ENCODE measurements at places on chromosomes 4 and X. TPM values are rescaled to one million over a fixed set of nuclear protein-coding genes. Genes with fewer than 3 reads are reported as not detected.

- no peak for DNase-seq
These were observed 1.4 kb downstream of the PDZD4 start for GRCh38 chrX:153828723-153829548.

DNA sequence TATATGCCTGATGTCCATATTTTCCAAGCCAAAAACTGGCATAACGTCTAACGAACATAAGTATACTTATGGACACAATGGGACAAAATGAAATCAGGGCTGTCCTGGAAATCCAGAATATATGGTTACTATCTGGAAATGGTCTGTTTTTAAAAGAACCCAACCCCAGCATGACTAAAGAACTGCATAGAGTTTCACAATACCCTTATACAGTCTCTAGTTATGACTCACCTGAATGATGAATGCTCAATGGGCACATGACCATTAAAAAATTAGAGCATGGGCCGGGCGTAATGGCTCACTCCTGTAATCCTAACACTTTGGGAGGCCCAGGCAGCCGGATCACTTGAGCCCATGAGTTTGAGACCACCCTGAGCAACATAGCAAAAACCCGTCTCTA is 31.8 kb downstream of the AMMECR1 start:
- DNase-seq: no peak

DNA sequence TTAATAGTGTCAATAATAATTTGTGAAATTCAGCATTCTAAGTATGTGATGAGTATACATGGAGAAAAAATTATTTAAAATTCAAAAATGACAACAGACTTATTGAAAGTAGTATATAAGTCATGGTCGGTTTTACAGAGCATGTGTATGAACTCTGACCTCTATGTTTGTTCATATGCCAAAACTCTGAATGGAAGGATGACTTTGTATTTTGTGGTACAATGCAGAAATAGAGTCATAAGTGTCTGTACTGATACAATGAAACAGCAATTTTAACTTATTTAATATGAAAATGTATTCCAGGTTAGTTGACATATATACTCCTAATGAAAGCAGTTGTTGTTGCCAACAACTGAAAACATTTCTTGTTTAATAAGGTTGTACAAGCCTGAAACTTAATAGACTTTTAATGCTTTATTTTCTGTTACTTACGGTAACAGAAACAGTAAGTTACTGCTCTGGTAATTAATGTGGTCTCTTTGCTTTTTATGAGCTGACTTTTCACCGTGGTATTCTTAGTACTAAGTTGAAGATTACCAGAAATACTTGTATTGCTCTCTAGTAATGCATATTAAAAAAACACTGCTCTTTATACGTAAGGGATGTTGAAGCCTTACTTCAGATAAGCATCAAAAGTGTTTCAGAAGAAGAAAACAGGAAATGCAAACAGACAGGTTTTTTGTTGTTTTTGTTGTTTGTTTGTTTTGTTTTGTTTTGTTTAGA is 1.9 kb downstream of the UBE2K start:
- no peak for DNase-seq

DNA sequence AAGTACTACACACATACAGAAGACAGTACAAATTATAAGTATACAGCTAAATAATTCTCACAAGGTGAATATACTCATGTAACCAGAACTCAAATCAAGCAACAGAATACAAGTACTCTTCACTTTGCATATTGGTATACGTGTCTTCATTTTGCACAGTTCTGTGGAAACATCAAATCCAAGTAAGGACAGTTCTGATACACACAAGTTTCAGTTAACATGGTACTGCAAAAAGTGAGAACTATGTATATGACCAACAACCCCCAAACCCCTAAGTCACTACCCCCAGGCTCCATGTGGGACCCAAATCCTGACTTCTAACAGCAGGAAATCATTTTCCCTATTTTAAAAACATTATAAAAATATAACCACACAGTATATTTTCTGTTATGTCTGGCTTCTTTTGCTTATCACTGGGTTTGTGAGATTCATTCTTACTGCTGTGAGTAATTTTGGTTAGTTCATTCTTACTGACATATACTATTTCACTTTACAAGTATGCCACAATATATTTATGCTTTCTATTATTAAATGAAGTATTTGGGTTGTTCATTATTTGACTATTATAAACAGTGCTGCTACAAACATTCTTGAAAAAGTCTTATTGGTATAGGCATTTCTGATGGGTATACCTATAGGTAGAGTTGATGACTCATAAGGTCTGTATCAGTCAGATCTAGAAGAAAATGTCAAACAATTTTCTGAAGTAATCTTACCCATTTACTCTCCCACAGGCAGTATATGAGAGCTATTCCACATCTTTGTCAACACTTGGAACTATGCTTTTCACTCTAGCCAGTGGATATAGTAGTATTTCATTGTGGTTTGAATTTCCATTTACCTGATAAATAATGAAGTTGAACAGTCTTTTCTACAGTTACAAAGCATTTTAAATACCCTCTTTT is 47.0 kb downstream of the SCLT1 start:
- no peak for DNase-seq

GRCh38 chr4:56240554-56241174 is 146.6 kb downstream of the AASDH start:
- no peak for DNase-seq

DNA sequence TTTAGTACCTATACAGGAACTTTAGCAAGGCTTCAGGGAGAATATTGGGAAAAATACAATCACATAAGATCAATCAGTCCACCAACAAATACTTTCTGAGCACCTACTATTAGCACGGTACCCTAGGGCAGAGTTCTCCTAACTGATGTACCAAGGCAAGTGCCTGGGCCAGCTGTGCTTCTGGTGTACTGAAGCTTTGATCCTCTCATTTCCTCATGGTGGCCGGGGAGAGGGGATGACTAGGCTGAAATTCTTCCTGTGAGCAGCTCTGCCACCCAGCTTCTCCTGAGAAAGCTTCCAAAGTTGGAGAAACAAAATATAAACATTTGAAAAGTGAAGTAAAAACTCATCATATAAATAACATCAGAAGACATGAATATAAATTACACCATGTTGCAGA is 49.3 kb upstream of the ATOH1 start:
- no peak for DNase-seq

DNA sequence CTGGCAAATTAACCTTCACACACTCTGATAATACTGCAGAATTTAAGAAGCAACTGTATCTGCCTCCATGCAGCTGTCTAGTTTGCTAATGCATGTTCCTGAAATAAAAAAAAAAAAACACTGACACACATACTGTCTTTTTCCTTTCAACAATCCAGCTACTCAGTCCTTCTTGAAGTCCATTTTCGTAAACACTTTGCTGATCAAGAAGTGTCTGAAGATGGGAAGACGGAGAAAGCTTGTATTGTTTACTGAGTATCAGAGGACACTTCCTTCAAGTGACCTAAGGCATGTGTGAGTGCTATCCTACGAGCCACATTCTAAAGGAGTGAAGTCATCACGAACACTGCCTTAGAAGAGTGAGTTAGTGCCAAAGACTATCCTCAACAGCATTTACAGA is 82.6 kb downstream of the LUZP4 start:
- DNase-seq: no peak

DNA sequence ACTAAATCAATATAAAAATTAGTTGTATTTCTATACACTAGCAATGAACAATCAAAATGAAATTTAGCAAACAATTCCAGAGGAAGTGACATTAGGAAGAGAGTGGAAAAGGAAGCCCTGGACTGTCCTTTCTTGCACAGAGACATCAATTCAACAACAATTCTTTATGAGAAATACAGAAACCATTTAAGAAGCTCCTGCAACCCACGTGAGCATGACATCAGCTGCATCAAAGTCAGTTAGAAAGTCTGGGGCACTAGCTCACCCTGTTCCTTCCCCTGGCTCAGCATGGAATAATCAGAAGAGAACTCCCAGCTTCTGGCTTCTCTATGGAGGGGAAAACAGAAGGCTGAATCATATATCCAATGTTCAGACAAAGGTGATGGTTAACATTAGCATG is 48.6 kb upstream of the STARD8 start:
- DNase-seq: no peak

GRCh38 chr4:119825696-119826095 is 197.1 kb upstream of the PDE5A start:
- DNase-seq: no peak

- no peak for DNase-seq
These were observed 225.8 kb upstream of the TEX13C start for GRCh38 chrX:125093852-125094251.

DNA sequence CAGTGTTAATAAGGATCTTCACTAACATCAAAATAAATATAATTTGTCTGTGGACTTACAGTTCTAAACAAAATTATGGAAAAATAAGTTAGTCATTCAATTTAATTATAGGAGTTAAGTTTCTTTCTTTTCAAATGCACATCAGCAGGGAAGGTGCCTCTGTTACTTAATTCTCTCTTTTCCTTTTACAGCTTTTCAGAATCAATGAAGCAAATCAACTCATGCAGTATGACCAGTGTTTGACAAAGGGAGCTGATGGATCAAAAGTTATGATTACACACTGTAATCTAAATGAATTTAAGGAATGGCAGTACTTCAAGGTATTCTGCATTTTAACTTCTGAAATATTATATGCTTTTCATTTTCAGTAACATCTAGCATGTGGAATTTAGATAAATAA is 15.9 kb downstream of the HMGB2 start:
- DNase-seq: no peak

- no peak for DNase-seq
These were observed 250.3 kb upstream of the FAM47A start for GRCh38 chrX:34382416-34382815.

KCND1 gene
- total RNA-seq: 1.1 TPM

TMEM150C gene
- not detected for total RNA-seq

PTCHD1 gene
- not detected for total RNA-seq

ATP7A gene
- total RNA-seq: 5.3 TPM

PLP1 gene
- total RNA-seq: not detected

TRIM60 gene
- total RNA-seq: not detected

RPS6KA6 gene
- total RNA-seq: 0.16 TPM

RASGEF1B gene
- total RNA-seq: 27.7 TPM

GPR50 gene
- total RNA-seq: not detected

FRMD7 gene
- total RNA-seq: not detected

NR0B1 gene
- not detected for total RNA-seq

FMR1NB gene
- total RNA-seq: not detected

All from activated T-cell treated with anti-CD3 and anti-CD28 coated beads, Interleukin-2, amount 50 U/mL, for 4 hours (primary cell).